Activated naive CD8-positive, alpha-beta T cell treated with anti-CD3 and anti-CD28 coated beads for 36 hours (primary cell): ENCODE measurements at places on chromosomes 12 and 14. TPM values are rescaled to one million over a fixed set of nuclear protein-coding genes. Genes with fewer than 3 reads are reported as not detected.

The KRT8 gene
- total RNA-seq: 0.62 TPM

The LBHD2 gene
- total RNA-seq: not detected

The APOF gene
- not detected for total RNA-seq

The LRRC43 gene
- 0.23 TPM for total RNA-seq

The ANKRD33 gene
- total RNA-seq: not detected

The TSPAN11 gene
- total RNA-seq: not detected

The CPNE6 gene
- not detected for total RNA-seq

The HEBP1 gene
- 21.2 TPM for total RNA-seq

The MMP17 gene
- total RNA-seq: not detected

- H3K36me3 ChIP-seq: no peaks in the 10 kb centered on the region
- H3K4me1 ChIP-seq: peaks cover 12% of the 10 kb centered on the region
- no peak overlapping the region for H3K27ac ChIP-seq
Measured at GRCh38 chr12:55708695-55709233, 1.1 kb upstream of the ITGA7 start.

DNA sequence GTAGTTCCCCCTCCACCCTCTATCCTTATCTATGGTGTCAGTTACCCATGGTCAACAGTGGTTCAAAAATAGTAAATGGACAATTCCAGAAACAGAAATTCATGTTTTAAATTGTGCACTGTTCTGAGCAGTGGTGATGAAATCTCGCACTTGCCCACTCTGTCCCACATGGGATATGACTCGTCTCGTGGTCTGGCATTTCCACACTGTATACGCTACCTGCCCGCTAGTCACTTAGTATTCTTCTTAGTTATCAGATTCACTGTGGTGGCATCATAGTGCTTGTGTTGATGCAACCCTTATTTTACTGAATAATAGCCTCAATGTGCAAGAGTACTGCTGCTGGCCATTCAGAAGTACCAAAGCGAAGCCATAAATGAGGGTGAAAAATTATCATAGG, 507.0 kb downstream of the SNAPC1 start:
- no peaks in the 10 kb centered on the region for H3K4me1 ChIP-seq
- DNase-seq: peak; percentile 11
- no peak overlapping the region for H3K4me3 ChIP-seq
- H3K36me3 ChIP-seq: no peaks in the 10 kb centered on the region
- no peak overlapping the region for H3K27ac ChIP-seq

GRCh38 chr12:18239526-18239925, 21.8 kb upstream of the PIK3C2G start:
- no peaks in the 10 kb centered on the region for H3K27me3 ChIP-seq
- H3K4me1 ChIP-seq: no peaks in the 10 kb centered on the region
- H3K36me3 ChIP-seq: no peaks in the 10 kb centered on the region
- no peak overlapping the region for H3K27ac ChIP-seq
- no peak overlapping the region for H3K4me3 ChIP-seq
- DNase-seq: no peak

- H3K4me3 ChIP-seq: no peak overlapping the region
- peaks cover 16% of the 10 kb centered on the region for H3K36me3 ChIP-seq
- no peak for DNase-seq
Measured at GRCh38 chr12:59695379-59695778, 99.5 kb downstream of the SLC16A7 start.

GRCh38 chr12:88325816-88326189, 183.7 kb downstream of the TMTC3 start:
- no peaks in the 10 kb centered on the region for H3K4me1 ChIP-seq
- no peak overlapping the region for H3K27ac ChIP-seq
- H3K4me3 ChIP-seq: no peak overlapping the region
- H3K27me3 ChIP-seq: no peaks in the 10 kb centered on the region

DNA sequence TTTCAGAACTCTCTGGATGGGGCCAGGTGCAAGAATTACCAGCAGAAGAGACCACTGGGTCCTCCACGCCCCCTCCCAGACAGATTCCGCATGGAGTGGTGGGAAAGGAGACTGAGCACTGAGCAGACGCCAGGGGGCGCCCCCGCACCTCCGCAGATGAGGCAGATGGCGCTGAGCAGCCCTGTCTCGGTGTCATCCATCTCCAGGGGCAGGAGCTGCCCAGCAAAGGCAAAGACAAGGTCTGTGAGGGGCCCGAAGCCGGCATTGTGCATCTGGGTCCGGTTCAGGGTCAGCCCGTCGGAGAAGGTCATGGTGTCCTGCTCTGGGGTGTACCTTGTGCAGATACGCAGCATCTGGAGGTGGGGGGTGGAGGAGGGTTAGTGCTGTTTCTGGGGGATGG, 6.3 kb upstream of the ITGB7 start:
- H3K27ac ChIP-seq: peak overlapping the region; percentile 39
- peak; percentile 82 for DNase-seq
- peaks cover 63% of the 10 kb centered on the region for H3K4me1 ChIP-seq

- no peaks in the 10 kb centered on the region for H3K27me3 ChIP-seq
- no peak overlapping the region for H3K27ac ChIP-seq
- no peaks in the 10 kb centered on the region for H3K4me1 ChIP-seq
- no peaks in the 10 kb centered on the region for H3K36me3 ChIP-seq
Measured at GRCh38 chr14:87696485-87696884, 296.5 kb downstream of the GALC start.

DNA sequence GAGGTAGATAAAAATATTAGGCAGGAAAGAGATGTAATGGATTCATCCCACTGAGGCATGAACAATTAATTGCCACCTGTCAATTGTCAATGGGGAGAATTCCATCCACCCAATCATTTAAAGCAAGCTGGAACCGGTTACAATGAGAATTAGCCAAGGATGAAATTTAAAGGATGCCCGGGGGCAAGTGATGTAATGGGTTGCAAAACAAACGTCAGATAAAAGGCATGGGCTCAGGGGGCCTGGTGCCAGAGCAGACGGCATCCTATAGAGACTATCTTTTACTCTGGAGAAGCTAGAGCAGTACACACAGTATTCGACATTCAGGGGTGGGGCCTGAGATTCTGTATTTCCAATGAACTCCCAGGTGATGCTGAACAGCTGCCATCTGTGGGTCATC, 80.5 kb upstream of the ZFP36L1 start:
- no peaks in the 10 kb centered on the region for H3K27me3 ChIP-seq
- peaks cover 50% of the 10 kb centered on the region for H3K36me3 ChIP-seq
- H3K4me1 ChIP-seq: no peaks in the 10 kb centered on the region
- no peak for DNase-seq

GRCh38 chr14:24274101-24274543, 2.7 kb upstream of the RABGGTA start:
- H3K4me3 ChIP-seq: peak overlapping the region; percentile 29
- peaks cover 62% of the 10 kb centered on the region for H3K4me1 ChIP-seq
- H3K27ac ChIP-seq: peak overlapping the region; percentile 97
- peaks cover 20% of the 10 kb centered on the region for H3K36me3 ChIP-seq

DNA sequence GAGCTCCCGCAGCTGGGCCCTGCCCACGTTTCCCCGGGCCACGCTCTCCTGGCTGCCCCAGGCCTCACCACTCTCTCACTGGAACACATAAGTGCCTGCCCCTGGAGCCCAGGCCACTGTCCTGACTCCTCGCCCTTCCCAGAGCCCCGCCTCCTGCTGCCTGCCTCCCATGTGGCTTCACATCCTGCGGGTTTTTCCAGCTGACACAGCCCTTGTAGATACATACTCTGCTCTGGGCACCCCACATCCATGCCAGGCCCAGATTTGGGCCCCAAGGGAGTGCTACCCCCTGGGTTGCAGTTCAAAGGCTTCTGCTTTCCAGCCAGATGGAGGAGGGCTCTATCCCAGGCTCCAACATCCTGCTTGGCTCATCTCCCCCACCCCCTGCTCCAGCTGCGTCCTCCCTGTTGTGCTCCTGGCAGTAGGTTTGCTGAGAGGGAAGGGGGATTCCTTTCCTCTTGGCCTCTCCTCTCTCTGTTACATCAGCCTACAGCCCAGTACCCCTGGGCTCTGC, 60.1 kb downstream of the TSPAN9 start:
- no peaks in the 10 kb centered on the region for H3K36me3 ChIP-seq
- peaks cover 34% of the 10 kb centered on the region for H3K27me3 ChIP-seq
- no peaks in the 10 kb centered on the region for H3K4me1 ChIP-seq
- DNase-seq: no peak
- no peak overlapping the region for H3K4me3 ChIP-seq

- H3K4me1 ChIP-seq: peaks cover 7% of the 10 kb centered on the region
- DNase-seq: no peak
Measured at GRCh38 chr12:119153477-119154434, 25.0 kb upstream of the HSPB8 start.

GRCh38 chr12:28683366-28683765, 465.7 kb upstream of the FAR2 start:
- H3K4me1 ChIP-seq: no peaks in the 10 kb centered on the region
- H3K36me3 ChIP-seq: no peaks in the 10 kb centered on the region
- DNase-seq: no peak
- no peak overlapping the region for H3K4me3 ChIP-seq
- H3K27ac ChIP-seq: no peak overlapping the region
- peaks cover 4% of the 10 kb centered on the region for H3K27me3 ChIP-seq

- no peaks in the 10 kb centered on the region for H3K27me3 ChIP-seq
- peaks cover 14% of the 10 kb centered on the region for H3K4me1 ChIP-seq
- peak overlapping the region; percentile 4 for H3K4me3 ChIP-seq
- H3K36me3 ChIP-seq: peaks cover 34% of the 10 kb centered on the region
Measured at GRCh38 chr12:111546758-111547383, 52.2 kb downstream of the ATXN2 start.

DNA sequence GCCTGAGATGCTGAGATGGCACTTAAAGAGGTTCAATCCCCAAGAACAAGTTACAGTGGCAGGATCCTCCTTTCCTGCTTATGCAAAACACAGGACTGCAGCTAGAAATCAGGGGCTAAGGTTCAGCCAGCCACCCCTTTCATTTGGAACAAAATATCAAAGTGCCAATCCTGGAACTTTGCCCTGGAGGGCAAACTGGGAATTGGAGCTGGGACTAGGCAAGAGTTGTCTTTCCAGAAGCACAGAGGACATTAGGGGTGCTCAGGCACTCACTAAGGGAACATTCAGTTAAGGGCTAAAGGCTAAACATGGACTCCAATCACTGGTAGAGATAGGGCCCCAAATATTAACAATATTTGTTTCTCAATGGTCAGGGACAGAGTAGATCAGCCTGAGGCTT, 237.2 kb downstream of the EMP1 start:
- no peaks in the 10 kb centered on the region for H3K4me1 ChIP-seq
- no peaks in the 10 kb centered on the region for H3K27me3 ChIP-seq
- H3K4me3 ChIP-seq: no peak overlapping the region

GRCh38 chr14:102998393-102998792, 59.0 kb downstream of the CDC42BPB start:
- H3K36me3 ChIP-seq: no peaks in the 10 kb centered on the region
- H3K4me3 ChIP-seq: no peak overlapping the region
- no peaks in the 10 kb centered on the region for H3K27me3 ChIP-seq
- H3K27ac ChIP-seq: no peak overlapping the region
- no peaks in the 10 kb centered on the region for H3K4me1 ChIP-seq

DNA sequence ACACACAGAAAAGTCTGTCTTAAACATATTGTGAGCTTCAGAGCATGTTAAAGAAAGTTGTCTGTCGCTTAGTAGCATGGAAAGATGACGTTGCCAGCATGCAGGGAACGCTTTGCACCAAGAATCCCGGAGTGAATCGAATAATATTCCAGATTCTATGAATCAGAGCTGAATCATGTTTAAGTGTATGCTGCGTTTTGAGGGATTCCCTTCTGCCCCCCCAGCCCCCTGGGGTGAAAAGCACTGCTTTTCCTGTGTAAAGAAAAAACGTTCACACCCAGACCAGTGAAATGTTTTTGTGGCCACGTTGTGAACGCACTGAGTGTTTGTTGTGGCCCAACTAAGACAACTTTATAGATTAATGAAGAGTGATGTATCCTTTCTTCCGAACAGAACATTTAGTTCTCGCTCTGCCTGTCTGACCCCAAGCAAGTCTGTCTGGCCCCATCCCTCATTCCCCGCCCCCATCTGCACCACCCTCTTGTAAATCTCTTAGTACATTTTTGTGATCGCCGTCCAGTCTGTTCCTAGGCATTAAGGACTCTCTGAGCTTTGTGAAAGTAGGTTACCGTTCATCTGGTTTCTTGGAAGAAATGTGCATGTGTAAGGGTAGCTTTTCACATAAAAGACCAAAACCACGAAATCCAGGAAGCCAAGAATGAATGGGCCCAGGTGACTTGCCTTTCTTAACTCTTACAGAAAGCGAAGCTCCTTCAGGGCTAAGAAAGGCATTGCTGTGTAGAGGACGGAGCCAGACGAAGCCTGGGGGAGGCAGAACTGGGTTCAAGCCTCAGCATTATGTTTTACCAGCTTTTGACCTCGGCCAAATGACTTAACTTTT, 103.0 kb downstream of the SAMD4A start:
- peak overlapping the region; percentile 72 for H3K27ac ChIP-seq
- H3K4me1 ChIP-seq: peaks cover 27% of the 10 kb centered on the region
- H3K36me3 ChIP-seq: no peaks in the 10 kb centered on the region

DNA sequence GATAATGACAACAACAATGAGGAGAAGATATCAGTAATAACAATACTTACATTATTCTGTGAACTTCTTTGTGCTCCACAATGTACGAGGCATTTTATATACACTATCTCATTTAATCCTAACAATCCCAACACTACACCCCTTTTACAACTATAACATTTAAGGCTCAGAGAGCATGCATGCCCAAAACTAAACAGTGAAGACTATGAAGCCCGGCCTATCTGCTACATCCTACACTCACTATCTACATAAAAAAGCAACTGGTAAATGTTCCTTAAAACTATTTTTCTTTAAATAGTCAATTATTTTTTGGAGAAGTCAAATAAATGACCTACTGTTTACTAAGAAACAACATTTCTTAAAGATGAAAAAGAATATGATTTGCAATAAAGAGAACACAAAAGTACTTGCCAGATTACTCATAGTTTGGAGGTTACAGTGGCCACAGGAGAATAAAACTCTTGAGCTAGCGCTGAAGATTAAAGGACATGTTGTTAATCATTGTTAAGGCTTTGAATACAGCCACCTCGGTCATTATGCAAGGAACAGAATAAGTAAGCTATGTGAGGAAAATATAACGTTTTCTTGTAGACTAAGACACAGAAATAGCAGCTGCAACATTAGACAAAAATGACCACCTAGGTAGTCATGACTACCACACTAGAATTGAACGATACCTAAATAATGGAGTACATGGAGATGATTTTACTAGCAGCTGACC, 56.7 kb downstream of the EPS8 start:
- H3K36me3 ChIP-seq: no peaks in the 10 kb centered on the region
- H3K27me3 ChIP-seq: peaks cover 21% of the 10 kb centered on the region
- no peak overlapping the region for H3K4me3 ChIP-seq
- no peak for DNase-seq
